Activated naive CD4-positive, alpha-beta T cell (primary cell): ENCODE measurements at places on chromosomes 4 and X.

DNA sequence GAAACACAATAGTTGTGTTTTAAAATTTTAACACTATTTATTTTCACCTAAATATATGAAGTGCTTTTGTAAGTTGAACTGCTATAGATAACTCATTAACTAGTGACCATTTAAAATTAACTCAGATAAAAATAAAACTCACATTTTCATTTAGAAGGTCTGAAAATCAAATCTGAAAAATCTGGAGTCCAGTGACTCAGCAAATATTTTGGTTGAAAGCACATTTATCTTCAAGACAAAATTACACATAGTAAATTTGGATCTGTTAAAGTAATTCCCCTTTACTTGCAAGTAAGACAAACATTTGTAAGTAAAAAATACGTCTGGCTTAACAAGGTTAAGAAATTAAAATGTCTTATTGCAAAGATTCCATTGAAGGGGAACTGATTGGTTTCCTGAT is 589.1 kb downstream of the TRIML1 start:
- no peak for DNase-seq

DNA sequence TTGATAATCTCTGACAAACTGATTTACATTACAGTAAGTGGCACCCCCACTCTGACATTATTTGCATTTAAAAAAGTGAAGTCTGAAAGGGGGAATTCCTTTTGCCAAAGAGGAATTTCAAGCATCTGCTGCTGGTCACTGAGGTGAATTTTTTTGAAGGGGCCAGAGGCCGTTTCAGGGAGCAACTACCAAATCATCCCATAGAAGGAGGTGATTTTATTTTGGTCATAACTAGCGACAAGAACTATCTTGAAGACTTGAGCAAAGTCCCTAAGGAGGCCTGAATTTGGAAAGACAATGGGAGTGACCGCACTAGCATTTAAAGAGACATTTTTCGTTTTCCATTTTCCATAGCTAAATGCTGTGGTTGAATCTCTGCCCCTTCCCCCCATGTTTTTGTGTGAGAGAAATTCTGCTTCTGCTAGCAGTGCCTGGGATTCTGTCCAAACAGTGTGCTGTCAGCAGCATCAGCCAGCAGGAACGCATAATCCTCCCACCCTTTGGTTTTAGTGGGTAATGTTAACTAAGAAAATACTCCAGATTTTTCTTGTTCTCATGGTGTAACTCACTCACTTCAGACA is 110.1 kb upstream of the MED14 start:
- no peak for DNase-seq

- DNase-seq: no peak
Measured at GRCh38 chrX:99353412-99353811, 1056.7 kb downstream of the PCDH19 start.

DNA sequence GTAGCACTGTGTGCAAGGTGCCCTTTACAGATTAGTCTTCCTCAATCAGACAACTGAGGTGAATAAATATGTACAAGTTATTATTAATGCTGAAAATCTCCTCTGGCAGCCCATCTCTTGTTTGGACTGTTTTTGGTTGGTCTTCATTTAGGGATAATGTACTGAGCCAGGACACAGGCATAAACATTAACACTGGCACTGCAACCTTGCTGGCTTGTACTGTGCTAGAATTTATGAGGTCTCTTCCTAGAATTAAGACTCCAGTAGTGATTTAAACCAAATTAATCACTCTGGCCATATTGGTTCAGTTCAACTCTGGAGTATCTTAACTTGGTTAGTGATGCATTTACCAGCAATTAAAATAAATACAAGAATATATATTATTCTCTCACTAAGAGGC is 244.7 kb upstream of the GK2 start:
- DNase-seq: no peak

DNA sequence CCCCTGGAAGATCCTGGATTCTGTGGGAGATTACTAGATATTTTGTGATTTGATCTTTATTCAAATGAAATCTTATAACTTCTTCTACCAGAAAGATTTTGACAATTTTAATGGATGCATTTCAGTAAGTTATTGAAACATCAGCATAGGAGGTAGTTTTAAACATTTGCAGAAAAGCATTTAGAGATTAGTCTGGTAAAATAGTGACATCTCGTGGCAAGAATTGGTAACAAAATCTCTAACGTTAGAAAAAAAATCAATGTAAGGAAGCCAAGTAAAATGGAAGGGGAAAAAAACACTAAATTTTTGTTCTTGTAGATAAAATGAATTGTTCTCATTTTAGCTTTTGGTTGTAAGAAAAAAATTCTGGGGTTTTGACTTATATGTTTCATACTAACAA is 73.3 kb downstream of the TASL start:
- DNase-seq: no peak

DNA sequence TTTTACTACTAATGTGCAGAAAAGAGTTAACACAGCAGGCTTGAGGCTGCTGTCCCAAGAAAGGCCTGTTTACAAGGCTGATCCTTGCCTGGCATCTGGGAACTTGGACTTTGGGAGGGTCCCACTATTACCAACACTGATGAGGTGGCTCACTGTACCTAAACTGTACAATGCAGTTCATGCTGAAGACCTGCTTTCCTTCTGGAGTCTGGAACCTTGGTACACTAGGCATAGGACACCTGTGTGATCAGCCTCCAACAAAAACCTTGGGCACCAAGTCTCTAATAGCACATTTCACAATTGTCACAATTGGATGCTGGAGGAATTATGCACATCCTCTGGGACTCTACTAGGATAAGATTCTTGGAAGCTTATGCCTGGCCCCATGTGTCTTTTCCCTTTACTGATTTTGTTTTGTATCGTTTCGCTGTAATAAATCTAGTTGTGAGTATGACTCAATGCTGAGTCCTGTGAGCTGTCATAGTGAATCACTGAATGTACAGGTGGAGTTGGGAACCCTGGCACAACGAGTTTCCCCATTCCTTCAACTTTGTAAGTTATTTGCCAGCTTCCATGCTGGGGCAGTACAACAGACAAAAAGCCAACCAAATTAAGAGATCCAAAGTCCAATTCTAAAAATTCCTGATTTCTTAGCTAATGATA is 45.9 kb downstream of the TEC start:
- DNase-seq: no peak

- DNase-seq: no peak
Measured at GRCh38 chrX:102154900-102155805, 624 bp downstream of the BEX5 start.

DNA sequence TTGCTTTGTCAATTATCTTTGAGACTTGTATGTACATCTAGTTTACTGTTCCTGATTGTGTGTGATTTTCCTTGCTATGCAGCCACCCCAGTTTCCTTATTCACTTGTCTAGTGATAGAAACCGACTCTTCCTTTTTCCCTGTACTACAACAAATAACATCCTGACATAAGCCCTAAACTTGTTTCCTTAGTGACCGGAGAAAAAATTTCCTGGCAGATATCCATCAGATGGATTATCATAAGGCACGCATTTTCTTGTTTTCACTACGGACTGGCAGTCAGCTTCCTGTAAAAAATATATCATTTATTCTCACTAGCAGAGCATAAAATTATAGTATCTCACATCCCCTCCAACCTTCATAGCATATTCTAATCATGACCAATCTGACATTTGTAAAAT is 410.7 kb downstream of the CENPC start:
- DNase-seq: no peak

- no peak for DNase-seq
Measured at GRCh38 chr4:37765741-37766140, 60.7 kb upstream of the PGM2 start.

DNA sequence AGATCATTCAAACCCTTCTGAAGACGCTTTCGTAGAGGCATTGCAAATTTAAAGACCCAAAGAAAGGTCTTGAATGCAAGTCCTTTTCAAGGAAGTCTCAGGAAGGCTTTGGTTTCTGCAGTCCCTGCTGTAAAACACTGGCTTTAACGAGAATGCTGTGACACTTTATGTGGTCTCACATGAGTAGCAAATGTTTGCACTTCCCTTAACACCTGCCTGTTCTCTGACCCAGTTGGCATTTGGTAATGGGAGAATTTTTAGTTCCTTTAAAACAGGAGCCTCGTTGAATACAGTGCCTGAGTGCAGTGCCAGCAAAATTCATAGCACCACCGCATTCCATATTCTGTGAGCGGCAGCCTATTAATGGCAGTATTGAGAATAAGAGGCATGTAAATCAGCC is 330.5 kb upstream of the PRKX start:
- DNase-seq: no peak

- no peak for DNase-seq
Measured at GRCh38 chr4:145099653-145100052, 1.5 kb downstream of the ABCE1 start.

DNA sequence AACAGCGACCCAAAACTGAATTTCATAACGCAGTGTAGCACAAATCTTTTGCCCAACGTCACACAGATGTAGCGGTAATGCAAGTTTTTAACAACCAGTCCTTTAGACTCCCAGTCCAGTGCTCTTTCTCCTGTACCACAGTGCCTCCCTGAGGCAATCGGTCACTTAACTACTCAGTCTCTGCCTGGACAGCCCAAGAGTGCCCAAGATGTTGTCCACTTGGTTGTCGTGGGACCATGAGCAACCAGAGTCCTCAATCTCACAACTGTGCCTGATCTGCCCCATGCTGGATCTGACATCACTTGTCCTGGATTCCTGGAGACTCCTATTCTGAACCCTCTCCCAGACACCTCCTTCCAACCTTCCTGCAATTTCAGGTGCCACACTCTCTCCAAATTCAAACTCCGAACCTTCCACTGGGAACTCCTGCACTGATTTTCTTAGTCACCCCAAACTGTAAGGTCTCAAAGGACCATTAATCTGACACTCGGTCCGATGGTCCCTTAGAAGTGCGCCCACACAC is 702 bp downstream of the MMGT1 start:
- no peak for DNase-seq

DNA sequence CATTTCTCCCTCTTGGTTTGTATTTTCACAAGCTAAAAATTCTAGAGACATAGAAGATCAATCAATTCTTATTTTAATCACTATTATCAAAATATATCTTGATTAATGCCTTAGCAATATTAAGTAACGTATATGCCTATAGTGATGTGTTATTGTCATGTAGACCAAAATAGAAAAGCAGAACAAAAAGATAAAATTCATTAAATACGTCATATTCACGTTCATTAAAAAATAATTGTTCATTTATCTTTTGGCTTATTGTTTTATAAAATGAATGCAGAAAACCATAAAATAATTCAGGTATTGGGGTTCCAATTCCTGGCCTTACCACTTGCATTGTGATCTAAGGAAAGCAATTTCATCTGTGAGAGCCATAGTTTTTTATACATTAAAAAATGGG is 72.2 kb downstream of the AMELX start:
- DNase-seq: no peak

DNA sequence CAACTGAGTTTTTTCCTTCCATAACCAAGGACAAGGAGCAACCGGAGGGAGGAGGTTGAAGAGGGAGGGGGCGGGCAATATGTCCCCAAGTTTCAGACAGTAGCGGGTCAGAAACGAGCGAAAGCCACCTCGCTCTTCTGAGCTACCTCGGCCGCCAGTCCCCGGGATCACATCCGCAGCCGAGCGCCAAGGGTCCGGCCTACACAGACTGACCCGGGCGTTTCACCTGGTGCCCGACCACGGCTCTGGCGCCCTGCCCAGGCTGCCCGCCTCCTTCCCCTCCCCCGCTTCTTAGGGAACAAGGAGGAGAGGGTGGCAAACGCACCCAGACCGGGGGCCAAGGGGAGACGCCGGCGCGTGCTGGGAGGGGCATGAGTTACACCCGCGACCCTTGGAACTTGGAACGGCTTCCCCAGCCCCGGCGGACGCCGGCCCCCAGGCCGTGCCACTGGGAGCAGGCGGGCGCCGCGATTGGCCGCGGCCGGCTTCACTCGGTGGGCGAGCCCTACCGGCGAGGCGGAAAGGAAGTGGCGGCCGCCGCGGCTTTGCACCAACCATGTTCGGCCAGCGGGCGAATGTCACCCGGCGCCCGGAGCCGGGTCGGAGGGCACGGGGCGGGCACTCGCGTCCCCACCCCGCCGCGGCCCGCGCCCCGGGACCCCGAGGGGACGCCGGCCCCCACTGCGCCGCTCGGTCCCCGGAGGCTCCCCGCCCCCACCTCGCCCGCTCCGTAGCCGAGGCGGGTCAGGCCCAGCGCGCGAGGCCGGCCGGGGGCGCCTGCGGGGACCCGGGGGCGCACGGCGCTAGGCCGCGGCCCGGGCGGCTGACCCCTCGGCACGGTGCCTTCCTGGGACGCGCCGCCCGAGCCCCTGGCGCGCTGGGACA is 1.5 kb downstream of the IRF2 start:
- DNase-seq: peak; percentile 34

DNA sequence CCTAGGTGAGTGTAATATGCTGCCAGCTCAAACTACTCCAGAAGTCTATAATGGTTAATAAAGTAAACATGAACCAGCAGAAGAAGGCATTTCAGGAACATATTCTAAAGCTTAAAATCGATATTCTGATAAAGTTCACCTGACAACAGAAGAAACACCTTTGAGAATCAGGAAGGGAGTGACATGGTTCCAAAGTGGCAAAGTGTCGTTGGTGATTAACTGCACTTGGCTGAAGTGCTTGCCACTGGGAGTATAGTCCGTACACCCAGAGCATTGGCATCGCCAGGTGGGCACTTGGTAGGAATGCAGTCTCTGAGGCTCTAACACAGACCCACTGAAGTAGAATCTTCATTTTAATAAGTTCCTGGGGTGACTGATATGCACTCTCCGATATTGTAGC is 76.0 kb upstream of the H2AZ1 start:
- DNase-seq: no peak

DNA sequence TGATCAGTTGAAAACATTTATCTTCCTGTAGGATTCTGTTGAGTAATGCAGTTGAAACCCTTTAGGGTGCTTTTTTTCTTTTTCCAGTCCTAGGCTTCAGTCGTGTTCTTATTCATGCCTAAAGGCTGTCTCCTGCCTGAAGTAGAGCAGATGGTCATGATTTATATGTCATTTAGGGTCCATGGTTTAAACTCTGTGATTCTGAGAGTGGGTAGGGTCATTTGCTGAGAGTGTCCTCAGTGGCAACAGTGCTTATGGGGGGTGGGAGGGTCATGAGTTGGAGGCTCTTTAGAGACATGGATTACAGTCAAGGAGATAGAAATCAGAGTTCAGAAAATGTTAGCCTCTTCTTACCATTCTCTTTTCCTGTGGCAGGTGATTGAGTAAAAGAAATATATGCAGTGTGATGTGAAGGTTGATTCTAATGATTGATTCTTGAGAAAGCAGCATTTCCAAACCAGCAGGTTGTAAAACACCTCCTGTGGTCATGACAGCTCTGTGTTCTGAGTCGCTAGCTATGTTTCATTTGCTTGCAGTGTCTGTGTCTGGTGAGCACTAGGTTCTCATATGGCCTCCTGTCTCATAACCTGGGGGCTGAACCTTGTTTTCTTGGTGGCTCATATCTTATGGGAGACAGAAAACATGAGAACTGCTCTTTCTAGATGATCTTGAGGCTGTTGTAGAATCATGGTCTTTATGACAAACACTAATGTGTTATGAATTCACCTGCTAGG is 60.4 kb downstream of the JADE1 start:
- no peak for DNase-seq

GRCh38 chrX:153576961-153577360 is 22.0 kb downstream of the CCNQ start:
- no peak for DNase-seq

GRCh38 chrX:72028701-72029470 is 102.8 kb downstream of the RTL5 start:
- DNase-seq: no peak
